Cardiac muscle cell (in vitro differentiated cells and primary cell): ENCODE measurements at places on chromosomes 2 and 18. TPM values are rescaled to one million over a fixed set of nuclear protein-coding genes. Genes with fewer than 3 reads are reported as not detected.

DNAH6 gene
- 0.45 and 0.73 TPM in 2 replicates for polyA plus RNA-seq

TBR1 gene
- 0.19 TPM in 1 of 2 replicates, not detected in the other for polyA plus RNA-seq

DNA sequence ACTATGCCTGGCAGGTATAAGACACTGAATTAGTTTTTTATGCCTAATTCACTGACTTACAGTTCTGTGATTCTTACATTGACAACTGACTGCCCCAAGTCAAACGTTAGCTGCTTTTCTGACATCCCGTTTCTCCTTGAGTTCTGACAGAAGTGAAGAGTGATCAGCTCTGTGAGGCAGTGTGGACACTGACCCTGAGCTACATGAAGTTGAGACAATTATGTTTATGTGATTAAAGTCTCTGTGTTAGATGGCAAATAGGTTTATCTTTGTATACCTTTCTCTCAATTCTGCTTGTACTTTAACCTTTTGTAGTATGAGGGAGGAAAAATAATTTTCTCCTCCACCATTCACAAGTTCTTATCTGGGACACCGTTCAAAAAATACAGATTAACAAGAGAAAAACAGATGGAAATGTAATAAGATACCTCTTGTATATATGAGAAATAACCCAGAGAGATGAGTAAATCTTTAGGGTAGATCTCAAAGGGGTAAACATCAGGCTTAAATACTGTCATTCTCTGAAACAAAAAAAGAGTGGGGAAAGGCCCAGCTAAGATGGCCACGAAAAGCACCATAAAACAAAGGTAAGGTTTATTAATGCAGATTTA, 85.4 kb upstream of the B3GNT2 start:
- no peak for DNase-seq

DNA sequence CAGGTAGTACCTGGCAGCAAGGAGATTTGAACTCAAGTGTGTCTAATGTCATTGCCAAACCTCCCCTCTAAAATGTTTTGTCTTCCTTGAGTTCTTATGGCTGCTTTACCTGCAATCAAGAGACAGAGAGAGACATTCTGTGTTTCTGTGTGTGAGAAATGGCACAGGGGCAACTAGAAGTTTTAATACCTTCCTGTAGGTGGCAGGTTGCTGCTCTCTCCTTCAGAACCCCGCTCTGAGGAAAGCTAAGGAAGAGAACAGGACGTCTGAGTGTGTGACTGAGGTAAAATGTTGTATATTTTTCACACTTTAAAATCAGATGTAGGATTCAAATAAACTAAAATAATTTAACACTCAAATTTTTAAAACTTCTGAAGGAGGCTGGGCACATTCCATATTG, 19.2 kb downstream of the DTNA start:
- peak; percentile 55 for DNase-seq

GRCh38 chr2:86700690-86701089, 19.4 kb upstream of the RMND5A start:
- no peak for DNase-seq

DNA sequence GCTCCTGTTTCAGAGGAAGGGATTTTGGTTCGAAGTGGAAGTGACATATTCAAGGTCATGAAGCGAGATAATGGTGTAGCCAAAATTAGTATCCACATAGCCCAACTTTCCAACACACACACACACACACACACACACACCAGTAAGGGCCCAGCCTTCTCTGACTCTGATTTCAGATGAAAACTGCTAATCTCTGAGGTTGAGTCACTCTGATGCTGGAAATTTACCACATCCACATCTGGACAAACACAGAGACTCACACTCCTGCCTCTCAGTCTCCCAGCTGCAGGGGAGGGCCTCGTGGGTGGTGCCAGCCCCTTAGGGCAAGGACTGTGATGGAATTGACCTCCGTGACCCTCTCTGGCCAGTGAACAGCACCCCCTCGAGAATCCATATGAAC, 29.0 kb upstream of the SLC35F6 start:
- no peak for DNase-seq

GRCh38 chr2:140246957-140247356, 1466.8 kb upstream of the NXPH2 start:
- no peak for DNase-seq

DNA sequence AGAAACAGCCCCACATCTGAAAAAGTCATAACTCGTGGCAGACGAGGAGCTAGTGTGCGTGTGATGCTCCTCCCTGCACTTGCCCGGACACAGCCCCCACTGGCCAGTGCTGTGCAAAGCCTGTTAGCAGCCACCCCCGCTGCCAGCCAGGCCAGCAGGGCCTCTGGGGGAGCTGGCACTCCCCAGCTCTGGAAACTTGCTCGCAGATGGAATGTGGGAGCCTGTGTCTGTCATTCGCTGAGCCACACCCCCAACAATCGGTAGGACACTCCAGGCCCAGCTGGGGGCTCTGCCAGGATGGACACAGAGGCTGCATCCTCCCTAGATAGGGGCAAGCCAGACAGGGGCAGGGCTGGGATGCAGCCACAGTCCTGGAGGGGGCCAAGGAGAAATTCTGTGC, 62.4 kb upstream of the ATG16L1 start:
- no peak for DNase-seq

- peak; percentile 74 for DNase-seq
Measured at GRCh38 chr2:223692191-223692947, 90.2 kb upstream of the SCG2 start.

DNA sequence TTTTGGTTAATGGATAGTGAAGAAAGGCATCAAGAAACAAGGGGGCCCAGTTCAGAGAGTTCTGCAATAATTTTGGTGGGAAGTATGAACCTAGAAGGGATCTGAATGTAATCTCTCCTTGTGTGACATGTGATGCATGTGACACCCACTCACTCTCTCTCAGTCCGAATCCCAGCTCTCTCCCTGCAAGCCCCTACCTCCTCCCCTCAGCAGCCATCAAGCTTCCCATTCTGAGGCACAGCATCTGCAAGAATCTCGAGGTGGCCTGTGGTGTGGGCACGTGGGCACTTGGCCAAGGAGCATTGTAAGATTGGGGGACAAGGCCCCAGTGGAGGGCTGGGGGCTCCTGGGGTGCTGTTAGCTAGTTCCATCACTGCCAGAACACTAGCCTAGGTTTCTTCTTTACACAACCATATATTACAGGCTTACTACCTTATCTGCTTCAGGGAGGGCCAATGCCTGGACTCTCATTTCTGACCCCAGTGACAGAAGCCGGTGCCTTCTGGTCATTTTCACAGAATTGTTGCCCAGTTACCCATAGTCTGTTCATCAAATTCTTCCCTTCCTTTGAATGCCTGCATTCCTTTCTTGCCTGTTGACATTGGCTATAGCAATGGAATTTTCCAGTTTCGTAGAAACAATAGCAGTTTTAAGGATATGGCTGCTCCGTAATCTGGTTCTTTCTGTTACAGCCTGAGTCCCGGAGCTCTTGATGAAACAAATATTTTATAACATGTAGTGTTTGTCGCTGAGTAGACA, 13.3 kb upstream of the LCLAT1 start:
- DNase-seq = no peak

- DNase-seq = no peak
Measured at GRCh38 chr18:12345491-12346239, 31.4 kb downstream of the AFG3L2 start.

- no peak for DNase-seq
Measured at GRCh38 chr2:65452150-65452895, 19.9 kb upstream of the SPRED2 start.
